ENCODE measurements at places on chromosomes 13 and 19.
A peak's percentile ranks its signal among the peaks of the same experiment; 100 is the strongest.

GRCh38 chr19:5360003-5360780 lies 19.6 kb upstream of the PTPRS start:
- DNase-seq: no peak

DNA sequence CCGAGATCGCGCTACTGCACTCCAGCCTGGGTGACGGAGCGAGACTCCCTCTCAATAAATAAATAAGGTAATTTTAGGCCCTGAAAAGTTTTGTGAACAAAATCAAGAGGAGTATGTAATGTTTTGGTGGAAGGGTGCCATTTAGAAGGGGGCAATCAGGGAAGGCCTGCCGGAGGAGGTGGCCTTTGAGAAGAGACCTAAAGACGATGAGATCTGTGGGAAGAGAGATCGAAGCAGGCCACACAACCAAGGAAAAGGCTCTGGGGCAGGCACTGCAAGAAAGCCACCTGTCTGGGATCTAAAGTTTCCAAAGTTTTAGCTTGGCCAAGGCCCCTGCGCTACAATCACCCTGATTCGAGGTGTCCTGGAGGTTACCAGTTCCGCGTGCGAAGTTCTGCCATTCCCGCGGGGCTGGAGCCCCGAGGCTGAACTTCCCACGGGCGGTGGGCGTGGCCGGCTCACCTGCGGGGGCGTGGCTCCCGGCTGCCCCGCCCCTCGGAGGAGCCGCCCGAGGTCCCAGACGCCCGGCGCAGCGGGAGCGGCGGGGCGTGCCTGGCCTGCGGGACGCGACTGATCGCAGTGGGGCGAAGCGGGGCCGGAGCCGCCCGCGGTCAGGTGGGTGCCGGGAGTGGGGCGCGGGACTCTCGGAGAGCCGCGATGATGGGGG lies at the start of gene KLC3:
Gene KLC3 (plus strand): TSS at position 519 of the 667 bp plus-strand sequence. CDS start 4,792 bp downstream, outside the sequence.
- no peak for DNase-seq

DNA sequence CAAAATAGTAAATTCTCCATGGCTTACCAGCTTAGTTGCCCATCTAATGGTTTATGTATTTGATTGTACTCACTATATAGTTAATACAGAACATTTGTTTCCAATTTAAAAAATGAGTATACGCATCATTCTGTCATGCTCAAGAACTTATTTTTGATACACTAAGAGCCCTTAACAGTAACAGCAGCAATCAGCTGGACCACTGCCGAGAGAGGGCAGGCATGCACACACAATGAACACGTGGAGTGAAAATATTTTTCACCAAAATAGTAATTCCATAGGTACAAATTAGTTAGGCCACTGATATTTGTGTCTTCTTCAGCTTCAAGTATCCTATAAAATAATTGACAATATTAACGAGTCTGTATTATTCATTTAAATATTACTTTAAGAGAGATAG lies 109.9 kb downstream of the KLF12 start:
- DNase-seq: no peak

DNA sequence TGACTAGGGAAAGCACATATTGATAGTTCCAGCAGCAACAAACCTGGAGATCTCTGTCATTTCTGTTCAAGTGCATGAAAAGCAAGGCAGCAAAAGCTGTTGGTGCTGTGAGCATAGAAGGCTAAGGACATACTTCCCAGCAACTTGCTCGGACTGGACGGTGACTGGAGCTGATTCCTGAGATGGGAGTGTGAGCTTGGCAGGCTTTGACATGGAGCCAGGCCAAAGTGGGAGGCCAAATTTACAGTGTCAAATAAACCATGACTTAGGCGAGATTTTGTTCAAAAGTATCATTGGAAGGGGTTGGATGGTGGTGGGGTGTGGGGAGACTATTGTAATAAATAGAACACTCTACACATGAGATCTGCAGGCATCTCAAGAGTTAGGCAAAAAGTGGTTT lies 5.9 kb upstream of the ARGLU1 start:
- DNase-seq: no peak

DNA sequence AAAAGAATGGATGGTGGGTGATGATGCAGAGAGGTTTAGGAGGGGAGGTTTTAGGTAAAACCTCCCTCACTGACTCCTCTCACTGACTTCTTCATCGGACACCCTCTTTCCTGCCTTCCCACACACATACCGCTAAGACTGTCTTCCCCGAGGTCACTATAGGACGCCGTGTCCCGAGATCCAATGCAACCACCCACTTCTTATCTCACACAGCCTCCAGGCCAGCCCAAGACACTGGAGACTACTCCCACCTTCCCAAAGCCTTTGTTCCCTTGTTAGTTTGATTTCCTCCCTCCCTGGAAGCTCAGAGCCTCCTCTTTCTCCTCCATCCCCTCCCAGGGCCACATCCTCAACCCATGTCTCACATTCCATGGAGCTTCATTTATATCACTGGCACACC lies 16.5 kb upstream of the CAMSAP3 start:
- DNase-seq: peak; percentile 29

- no peak for DNase-seq
Observed at GRCh38 chr13:110555601-110556223, 5.8 kb downstream of the RAB20 start.

DNA sequence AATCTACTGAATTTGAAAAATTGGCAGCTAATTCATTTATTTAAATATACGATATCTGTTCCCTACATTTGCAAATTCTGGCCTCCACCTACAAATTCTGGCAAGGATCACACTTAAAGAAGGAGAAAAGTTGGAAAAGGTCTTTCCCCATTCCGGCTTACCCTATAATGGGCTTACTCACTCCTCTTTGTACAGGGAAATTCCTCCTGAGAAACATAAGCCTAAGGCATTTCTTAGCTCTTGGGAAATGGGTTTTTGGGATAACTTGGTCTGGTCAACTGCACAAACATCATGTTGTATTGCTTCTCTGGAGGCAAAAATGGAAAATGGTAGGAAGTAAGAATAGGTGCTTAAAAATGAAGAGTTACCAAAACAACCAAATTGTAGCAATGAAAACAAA lies 25.5 kb downstream of the KCTD12 start:
- no peak for DNase-seq

GRCh38 chr19:2675892-2676291 lies 26.6 kb downstream of the GNG7 start:
- DNase-seq: no peak

DNA sequence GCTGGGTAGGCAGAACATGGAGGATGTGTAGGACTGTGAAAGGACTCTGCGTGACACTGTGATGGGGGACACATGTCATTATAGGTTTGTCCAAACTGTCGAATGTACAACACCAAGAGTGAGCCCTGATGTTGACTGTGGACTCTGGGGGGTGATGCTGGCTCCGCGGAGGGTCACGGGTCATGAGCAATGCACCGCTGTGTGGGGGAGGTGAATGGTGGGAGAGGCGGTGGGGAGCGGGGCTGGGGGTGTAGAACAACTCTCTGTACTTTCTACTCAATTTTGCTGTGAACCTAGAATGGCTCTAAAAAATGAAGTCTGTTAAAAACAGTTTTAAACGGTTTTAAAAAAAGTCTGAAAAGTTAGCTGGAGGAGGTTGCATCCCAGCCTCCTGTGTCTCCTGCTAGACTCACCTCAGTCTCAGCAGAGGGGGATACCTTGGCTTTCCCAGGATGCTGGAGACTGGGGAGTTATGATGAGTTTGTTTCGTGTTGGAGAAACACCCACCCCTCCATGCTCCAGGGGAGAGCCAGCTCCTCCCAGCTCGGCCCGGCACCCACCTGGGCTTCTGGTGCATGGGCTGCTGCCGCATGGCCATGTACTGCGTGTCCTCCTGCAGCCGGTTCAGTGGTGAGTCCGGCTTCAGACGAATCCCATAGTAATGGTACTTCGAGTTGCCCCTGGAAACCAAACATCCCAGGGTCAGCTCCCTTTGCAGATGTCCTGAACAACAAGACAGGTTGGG lies 34.7 kb upstream of the RANBP3 start:
- DNase-seq: no peak

- peak; percentile 27 for DNase-seq
Observed at GRCh38 chr13:77360032-77360685, 33.3 kb upstream of the MYCBP2 start.

DNA sequence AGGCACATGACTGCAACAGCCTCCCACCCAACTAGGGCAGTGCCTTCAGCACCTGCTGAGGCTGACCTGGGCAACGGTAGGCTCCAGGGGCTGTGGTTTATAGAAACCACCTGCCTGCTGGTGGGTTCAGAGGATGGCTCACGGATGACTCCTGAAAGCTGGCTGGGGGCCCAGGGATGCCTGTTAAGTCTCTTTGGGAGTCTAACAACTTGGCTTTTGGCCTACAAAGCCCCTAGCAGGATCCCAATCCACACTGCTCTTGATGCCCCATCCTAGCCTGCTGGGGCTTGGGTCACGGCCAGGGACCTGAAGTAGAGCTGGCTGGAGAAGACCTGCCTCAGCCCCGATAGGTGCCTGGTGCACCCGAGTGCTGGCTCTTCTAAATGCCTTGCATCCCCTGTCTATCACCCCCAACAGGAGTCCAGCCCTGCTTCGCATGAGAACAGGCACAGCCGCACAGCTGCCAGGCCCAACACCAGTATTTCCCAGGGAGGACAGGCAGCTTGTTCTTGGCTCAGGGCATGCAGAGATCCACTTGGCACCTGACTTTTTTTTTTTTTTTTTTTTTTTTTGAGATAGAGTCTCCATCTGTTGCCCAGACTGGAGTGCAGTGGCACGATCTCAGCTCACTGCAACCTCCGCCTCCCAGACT lies 9.1 kb upstream of the EPHX3 start:
- DNase-seq: no peak

- DNase-seq: no peak
Observed at GRCh38 chr19:9427941-9428340, 7.4 kb downstream of the ZNF266 start.

DNA sequence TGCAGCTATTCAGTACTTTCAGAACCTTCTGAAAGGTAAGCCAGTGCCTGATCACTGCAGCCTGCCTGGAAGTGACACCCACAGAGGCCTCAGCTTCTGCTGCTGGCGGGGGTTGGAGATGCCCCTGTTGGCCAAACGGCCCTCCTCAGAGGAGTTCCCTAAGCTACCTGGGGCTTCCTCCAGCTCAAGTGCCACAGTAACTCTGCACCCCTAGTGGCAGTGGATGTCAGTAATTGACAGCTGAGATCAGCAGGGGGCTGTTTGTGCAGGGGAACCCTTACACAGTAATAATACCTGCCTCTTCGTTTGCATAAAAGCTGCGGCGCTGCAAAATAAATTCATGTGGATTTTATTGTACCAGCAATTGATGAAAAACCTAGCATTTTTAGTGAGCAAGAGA lies 28.9 kb downstream of the TDRD12 start:
- no peak for DNase-seq

GRCh38 chr19:50568728-50569698 lies 778 bp upstream of the LRRC4B start:
- DNase-seq: no peak

DNA sequence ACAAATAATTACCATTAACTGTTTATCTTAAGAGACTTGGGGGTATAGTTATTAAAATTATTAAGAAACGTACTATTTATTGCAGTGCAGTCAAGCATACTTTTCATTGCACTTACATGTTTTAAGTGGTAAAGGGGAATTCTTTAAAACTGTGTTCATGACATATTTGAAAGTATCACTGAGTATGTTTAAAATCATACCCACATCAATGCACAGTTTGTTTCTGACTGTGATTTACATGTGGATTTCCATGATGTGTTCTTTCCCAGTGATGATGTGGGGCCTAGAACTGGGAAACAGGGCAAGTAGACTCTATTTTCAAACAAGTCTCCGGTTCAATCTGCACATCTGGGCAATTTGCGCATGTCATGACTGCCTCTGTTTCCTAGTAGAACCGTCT lies 340.5 kb upstream of the OBI1 start:
- no peak for DNase-seq

DNA sequence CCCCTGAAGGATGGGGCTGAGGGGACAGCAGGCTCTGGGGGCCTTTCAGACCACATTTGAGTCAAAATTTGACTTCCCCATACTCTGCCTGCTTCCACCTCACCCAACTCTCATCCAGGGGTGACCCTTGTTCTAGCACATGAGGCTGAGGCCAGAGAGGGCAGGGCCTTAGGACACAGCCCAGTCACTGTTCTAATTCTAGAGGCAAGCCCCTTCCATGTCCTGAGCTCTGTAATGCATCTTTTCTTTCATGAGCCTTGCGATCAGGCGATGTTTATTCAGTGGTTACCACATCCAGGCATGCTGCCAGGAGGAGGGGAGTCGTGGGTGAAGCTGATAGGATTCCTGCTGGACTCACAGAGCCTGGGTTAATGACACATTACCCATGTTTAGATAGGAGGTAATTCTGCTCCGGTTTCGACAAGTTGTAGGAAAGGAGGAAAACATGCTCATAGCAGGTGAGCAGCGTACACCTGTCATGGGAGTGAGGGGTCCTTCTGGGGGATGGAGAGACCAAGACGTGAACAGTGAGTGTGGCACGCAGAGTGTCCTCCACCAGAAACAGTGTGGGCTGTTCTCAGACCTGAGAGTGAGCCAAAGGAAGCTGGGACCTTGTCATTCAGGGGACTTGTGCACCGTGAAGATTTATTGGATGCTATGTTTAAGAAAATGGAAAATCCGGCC lies 9.3 kb downstream of the RPS9 start:
- peak; percentile 98 for DNase-seq

GRCh38 chr19:37519890-37520289 lies 13.2 kb downstream of the ZNF793 start:
- DNase-seq: no peak

GRCh38 chr19:43777163-43777695 lies 3.5 kb downstream of the KCNN4 start:
- no peak for DNase-seq

- DNase-seq: no peak
Observed at GRCh38 chr19:52660981-52661380, 22.8 kb upstream of the ZNF83 start.

GRCh38 chr19:15843203-15843893 lies 27.9 kb upstream of the OR10H1 start:
- DNase-seq: no peak

GRCh38 chr13:33544308-33544707 lies 258.8 kb upstream of the STARD13 start:
- DNase-seq: no peak
